CD4-positive, alpha-beta T cell treated with Interleukin-2 at 100 ng/mL for 4 hours (primary cell): ENCODE measurements at places on chromosomes 11 and 22.

GRCh38 chr11:80424012-80424695, 983.3 kb upstream of the TENM4 start:
- no peak for DNase-seq

DNA sequence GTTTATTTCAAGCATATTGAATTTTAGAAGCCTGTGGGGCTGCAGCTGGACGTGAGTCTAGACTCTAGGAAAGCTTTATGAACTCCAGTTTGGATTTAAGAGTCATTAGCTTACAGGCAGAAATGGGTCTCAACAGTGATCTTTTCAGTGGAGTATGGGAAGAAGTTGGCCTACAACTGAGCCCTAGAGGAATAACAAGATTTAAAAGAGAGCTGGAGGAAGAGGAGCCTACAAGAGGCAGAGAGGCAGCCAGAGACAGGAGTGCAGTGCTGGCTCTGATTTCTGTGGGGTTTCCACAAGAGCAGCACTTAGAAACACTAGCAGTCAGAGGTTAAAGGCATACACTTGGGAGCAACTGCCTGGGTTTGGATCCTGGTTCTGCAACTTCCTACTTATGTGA, 17.9 kb downstream of the APOL5 start:
- no peak for DNase-seq

DNA sequence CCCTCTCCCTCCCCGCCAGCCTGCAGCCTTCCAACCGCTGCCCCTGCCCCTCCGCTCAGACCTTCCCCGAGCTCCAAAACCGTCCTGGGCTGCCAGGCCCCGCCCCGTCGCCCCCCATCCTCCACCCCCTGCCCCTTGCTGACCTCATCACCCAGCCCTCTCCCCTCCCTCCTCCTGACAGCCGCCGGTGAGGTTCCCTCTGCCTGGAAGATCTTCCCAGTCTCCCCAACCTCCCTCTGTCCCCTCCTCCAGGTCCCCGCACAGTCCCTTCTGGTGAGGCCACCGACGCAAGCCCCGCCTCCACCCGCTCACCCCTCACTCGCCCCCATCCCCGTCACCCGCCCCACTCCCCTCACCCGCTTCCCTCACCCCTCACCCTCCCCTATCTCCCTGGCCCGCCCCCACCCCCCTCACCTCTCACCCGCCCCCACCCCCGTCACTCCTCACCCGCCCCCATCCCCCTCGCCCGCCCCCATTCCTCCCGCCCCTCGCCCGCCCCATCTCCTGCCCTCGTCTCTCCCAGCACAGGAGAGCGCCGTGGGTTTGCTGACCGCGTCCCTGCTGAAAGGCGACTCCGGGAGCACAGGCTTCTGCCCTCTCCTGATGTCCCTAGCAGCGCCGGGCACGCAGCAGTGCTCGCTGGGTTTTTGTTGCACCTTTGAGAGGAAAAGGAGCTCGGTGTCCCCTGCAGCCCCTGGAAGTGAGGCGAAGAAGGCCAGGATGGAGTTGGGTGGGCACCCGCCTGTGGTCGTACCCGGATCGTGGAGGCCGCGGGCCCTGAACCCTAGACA, 16.4 kb upstream of the UPK3A start:
- no peak for DNase-seq

GRCh38 chr11:94581926-94582325, 14.8 kb downstream of the PIWIL4 start:
- DNase-seq = no peak

DNA sequence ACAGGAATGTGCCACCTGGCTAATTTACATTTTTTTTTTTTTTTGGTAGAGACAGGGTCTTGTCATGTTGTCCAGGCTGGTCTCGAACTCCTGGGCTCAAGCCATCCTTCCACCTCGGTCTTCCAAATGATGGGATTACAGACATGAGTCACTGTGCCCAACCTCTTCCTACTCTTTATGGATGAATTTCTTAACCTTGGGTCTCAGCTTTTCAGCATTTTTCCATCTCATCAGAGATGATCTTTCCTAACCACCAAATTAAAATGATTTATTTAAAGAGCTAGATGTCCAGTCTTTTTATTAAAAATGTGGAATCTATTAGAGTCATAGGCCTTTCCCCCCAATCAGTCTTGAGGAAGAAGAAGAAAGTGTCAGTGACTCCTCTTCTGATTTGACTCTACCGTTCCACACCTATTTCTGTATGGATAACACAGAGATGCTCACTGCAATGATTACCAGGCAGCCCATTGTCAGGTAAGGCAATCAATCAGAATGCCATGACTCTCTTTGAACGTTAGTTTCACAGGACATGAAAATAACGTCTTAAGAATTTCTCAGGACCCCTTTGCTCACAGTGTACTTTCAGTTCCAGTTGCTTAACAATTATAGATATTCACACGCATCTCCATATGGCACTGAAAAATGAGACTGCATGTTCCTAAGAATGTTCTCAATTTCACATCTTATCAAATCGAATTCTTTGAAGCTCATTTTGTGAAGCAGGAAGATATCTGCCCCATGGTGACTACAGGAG, 51.0 kb downstream of the MIAT start:
- no peak for DNase-seq

GRCh38 chr11:12485328-12485727, 108.0 kb downstream of the PARVA start:
- DNase-seq = no peak

- no peak for DNase-seq
Measured at GRCh38 chr11:78943841-78944240, 369.2 kb upstream of the NARS2 start.

DNA sequence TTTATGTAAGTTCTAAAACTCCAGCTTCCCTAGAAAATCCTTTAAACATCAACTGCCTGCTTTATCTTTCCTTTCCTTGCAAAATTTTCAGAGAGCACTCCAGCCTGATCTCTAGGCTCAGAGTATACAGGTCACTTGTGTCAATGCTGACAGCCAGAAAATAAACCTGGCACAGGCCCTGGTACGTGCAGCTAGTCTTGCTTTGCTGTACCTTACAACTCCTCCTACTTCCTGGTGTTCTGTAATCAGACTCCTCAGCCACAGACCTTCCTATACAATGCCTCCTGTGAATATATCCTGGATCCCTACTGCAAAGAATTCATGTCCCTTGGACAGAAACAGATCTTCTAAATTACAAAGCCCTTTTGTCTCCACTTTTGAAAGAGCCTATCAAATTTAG, 24.2 kb upstream of the TMEM123 start:
- peak; percentile 22 for DNase-seq

GRCh38 chr22:39905687-39906086, 4.8 kb downstream of the GRAP2 start:
- DNase-seq = peak; percentile 40
